ENCODE measurements at places on chromosomes 5 and 9.

DNA sequence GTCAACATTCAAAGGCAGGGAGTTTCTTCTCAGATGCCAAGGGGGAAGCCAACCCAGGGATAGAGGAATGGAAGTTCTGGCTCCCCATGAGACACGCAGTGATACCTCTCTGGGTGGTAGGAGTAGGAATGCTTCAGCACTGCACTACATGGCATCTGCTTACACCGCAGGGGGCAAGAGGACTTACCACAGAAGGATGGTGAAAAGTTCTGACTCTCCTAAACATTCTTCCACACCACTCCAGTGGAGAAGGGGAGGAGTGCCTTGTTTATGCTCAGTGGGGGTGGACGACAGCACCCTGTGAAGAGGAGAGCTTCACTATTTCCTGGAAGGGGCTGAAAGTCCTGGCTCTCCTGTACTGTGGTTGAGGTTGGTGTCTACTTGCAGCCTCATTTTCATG, 1011.3 kb upstream of the WWC1 start:
- no peak for DNase-seq

DNA sequence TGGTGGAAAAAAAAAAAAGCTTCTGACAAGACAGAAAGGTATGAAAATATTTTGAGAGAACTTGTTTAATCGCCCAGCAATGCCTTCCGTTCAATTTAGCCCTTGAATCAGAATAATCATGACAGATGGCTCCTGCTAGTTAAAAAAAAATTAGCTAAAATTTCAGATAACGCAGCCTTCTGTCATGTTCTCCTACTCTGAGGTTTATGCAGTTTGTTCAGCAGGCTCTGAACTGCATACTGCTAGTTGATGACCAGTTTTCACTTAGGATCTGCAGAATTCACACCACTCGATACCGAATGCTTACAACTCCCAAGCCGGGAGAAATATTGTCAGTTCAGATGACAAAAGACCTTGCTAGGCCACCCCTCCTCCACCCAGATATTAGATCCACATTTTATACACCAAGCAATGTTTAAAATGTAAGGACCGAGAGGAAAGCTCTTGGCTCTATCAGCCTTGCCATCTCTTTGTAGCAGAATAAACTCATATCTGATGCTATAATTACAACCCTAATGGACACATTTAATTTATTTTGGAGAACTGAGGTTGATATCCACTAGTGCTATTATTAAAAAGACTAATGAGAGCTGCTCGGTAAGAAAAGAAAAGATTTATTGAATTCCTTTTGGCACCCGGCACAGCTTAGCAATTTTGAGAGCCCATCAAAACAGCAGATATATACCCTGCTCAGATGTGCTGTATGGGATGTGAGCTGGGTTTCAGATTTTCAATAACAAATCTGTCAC, 322.8 kb downstream of the GLIS3 start:
- no peak for DNase-seq

DNA sequence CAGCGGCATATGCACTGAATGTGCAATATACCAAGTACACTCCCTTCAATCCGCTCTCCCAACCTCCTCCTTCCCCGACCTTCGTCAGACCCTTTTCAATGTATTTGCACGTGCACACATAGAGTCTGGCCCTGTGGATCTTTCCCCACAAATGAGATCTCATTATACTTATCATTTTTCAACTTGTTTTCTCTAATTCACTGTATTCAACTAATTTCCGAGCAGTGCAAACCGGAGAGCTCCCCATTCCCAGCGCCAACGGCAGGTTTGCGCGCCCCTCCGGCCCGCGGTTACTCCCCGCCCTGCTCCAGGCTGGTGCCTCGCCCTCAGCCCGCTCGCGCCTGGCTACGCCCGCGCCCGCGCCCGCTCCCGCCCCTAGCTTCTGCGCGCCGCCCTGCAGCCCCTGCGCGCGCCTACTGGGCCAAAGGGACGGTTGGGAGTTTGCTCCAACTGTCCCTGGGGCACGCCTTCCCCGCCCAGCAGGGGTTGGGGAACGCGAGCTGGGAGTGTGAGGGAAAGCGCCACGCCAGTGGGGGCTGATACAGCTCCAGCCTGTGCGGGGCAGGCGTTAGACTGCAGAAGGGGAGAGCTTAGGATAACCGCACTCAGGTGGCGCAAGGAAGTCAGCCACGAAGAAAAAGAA, 3.3 kb upstream of the CDC20B start:
- no peak for DNase-seq

- DNase-seq = no peak
Observed at GRCh38 chr5:40217553-40217952, 462.2 kb upstream of the PTGER4 start.

DNA sequence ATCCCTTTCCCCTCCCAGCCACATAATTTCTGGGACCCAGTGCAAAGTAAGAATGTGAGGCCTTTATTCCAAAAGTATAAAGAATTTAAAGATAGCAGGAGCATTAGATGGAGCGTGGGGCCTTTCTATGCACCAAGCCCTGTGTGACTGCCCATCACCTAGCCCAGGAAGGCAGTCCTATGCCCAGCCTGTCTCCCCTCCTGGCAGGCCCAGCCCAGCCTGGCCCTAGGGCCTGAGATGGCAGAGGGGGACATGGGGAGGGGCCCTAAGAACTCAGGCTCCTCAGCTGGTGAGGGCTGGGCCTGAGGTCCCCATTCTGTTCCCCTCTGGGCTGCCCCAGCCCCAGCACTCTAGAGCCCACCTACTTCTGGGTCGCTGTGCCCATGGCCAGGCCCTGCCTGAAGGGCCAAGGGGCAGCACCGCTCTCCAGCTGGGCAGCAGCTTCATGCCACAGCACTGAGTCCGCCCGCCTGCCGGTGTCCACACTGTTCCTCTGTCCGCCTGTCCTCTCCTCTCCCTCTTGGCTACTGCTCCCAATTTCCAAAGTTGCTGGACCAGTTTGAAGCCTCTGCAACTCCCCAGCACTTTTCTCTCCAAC, 995 bp upstream of the SLC23A1 start:
- DNase-seq = no peak

GRCh38 chr5:145243016-145243415, 592.1 kb downstream of the PRELID2 start:
- no peak for DNase-seq

DNA sequence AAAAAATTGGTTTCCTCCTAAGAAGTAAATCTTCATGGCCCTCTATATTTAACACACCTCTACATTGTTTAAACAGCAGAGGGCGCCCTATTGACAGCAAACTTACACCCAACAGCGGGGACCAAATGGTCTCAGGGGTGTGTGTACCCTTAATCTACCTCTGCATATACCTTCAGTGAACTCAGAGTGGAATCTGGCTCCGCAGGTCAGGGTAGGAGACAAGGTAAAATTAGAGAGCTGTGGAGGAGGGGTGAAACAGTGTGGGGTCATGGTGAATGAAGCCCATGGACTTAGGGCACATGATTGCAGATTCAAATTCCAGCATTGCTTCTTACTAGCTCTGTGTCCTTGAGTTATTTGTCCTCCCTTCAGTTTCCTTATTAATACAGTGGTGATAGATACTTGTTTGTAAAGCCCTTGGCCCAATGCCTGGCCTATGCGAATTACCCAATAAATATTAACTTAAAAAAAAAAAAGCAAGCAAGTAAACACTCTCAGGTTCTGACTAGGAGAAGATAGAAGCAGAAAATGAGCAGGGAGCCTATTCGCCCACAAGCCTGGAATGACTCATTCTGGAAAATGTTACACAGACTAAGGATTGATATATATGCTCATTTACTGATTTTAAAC, 122.9 kb downstream of the CAVIN4 start:
- DNase-seq = peak; percentile 1

DNA sequence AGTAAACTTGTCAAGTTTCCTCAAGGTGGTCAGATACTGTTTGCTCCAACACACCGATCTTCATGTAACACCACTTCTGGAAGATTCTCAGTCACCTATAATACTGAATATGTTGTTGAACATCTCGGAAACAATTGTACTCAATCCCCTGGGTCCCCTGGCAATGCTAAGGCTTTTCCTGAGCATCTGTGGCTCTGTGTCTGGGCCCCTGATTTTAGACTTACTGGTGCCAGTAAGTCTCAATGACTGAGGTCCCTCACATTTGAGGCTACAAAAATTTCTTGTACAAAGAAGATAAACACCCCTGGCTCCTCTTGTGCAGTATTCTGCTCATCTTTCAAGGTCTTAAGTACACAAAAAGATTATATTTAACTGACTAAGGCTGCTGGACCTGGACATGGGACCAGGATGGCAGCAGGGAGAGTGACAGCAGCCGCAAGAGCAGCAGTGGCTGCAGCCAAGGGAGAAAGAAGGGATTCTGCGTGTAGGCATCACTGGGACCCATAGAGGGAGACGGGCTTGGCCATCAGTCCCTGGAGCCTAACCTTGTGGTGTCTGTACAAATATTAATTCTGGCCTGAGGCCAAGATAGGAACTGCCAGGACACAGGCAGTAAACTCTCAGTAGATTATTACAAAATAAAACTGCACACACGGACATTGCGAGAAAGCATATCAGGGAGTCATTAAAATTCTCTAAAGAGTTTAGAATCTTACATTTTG, 49.0 kb upstream of the TNPO1 start:
- DNase-seq = no peak

DNA sequence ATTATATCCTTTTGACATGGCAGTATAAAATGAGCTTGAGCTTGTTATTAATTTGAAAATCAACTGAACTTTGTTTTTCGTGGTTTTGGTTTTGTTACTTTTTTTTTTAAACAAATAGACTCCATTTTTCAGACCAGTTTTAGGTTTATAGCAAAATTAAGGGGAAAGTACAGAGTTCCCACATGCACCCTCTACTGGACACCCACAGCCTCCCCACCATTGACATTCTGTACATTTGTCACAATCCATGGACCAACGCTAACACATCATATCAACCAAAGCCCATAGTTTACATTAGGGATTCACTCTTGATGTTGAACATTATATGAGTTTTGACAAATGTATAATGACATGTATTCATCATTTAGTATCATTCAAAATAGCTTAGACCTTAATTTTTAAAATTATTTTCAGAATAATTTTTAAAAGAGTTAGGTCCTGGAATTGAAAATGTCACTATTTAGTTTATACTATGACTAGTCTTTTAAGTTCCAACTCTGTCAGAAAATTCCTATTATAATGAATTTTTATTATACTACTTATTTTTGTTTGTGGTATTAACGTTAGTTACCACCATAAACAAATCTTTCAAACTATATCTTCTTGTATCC, 35.3 kb upstream of the JMY start:
- DNase-seq = no peak

GRCh38 chr5:89055695-89056085, 172.7 kb upstream of the MEF2C start:
- no peak for DNase-seq

DNA sequence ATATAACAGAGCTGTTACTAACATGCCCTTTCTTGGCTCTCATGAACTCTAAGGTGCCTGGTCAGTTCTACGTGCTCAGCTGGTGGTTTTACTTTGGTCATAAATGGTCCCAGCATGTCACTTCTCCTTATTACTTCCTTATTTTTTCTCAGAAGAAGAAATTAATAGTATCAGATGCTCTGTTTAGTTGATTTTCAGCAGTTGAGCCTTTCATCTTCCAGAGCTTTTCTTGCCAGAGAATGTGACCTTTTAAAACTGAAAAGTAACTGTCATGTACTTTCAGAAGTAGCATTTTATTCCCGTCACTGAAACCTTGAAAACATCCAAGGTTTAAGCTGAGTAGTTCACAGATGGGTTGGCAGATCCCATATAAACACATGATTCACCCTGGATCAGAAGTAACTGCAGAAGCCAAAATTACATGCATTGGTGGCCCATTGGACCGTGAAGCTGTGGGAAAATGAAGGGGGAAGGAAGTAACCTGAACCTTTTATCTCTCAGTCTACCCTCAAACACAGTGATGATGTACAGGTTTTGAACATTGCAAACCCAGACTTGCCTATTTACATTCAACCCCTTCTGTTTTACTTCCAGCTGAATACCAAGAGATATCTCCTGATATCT, 50.5 kb downstream of the HACD4 start:
- no peak for DNase-seq

DNA sequence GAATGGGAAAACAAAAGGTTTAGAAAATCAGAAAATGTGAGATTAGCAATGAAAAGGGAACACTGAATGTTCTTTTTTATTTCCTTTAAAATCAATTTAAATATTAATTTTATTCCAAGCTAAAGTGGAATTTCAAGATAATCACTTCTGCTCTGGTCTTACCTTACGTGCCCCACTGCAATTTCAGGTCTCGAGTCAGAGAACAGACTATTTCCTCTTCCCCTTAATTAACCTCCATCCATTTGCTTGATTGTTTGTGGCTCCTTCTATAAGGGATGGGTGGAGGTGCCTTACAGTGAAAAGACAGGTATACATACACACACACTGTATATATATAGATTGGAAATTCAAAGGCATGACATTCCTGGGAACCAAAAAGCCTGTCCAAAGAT, 137.1 kb downstream of the SUSD1 start:
- DNase-seq = no peak

DNA sequence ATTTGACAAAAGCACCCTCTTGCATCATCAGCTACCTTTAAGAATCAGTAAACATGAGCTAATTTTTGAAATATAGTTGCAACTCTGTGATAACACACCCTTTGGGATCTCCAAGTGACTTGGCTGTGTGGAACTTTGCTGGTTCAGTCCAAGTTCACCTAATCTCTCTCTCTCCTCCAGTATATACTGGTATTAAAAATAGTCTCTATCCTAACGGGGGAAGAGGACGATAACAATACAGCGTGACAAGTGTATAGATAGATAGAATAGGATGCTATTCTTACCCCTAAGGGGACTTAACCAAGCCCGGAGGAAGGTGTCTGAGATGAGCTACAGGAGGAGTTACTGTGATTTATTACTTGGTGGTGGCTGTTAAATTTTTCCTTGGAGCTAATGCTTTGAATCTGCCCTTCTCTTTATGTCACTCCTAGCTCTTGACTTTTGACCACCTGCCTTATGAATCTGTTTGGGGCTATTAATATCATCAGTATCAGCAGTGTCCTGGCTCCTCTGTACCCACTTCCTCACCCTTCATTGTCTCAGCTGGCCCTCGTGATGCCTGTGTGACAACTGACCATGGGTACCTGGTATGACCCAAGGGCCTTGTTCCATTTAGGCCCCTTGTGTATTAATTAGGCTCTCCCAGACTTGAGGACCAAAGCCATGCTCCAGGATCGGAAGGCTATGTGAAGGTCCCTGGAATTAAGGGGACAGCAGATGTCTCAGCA, 223.9 kb downstream of the SREK1 start:
- DNase-seq = no peak

GRCh38 chr9:69030851-69031645, 4.5 kb upstream of the FXN start:
- DNase-seq = no peak

DNA sequence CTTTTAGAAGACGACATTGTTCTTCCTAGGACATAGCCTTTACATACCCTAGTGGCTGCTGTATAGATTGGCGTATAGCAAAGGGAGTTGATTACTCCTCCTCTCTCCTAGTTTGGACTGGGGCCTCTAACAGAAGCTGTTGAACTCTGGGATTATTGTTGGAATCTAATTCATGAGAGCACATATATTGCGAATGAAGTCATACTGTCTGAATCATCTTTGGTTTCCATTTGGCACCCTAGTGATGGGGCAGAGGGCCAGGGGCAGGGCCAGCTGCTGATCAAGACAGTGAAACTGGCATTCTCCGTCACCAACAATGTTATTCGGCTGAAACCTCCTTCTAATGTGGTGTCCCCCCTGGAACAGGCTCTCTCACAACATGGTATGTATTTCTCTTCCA, 40.3 kb downstream of the NUP188 start:
- DNase-seq = no peak

Measured in activated CD4-positive, alpha-beta T cell treated with anti-CD3 and anti-CD28 coated beads, Interleukin-2, amount 50 U/mL, for 24 hours (primary cell).